Ureter (tissue), 1 donor: ENCODE measurements at places on chromosomes 12 and 14. TPM values are rescaled to one million over a fixed set of nuclear protein-coding genes. Genes with fewer than 3 reads are reported as not detected.

The REP15 gene
- total RNA-seq: 1.2 TPM

The NOXRED1 gene
- 1.7 TPM for total RNA-seq

The SELPLG gene
- total RNA-seq: 4.3 TPM

The CELA1 gene
- not detected for total RNA-seq

The ZBTB25 gene
- total RNA-seq: 23.8 TPM

The SPTB gene
- 1.9 TPM for total RNA-seq

The KLRG1 gene
- total RNA-seq: 2.4 TPM

The SRGAP1 gene
- total RNA-seq: 15.8 TPM

The FAM181A gene
- not detected for total RNA-seq

The HHIPL1 gene
- total RNA-seq: 2.4 TPM

The TGFB3 gene
- total RNA-seq: 315 TPM

The CCDC196 gene
- total RNA-seq: not detected

The COX14 gene
- total RNA-seq: 58.9 TPM

The TAMALIN gene
- total RNA-seq: 50.7 TPM

The IRF9 gene
- 101 TPM for total RNA-seq

The BATF gene
- 19.4 TPM for total RNA-seq

The ASB2 gene
- total RNA-seq: 35.1 TPM

The DNAI7 gene
- total RNA-seq: 1.5 TPM

The TRIM9 gene
- total RNA-seq: 1.7 TPM

The CD163L1 gene
- total RNA-seq: 1.1 TPM

The ANGEL1 gene
- total RNA-seq: 32.1 TPM

The AMN1 gene
- total RNA-seq: 16.6 TPM

The EAPP gene
- total RNA-seq: 42.7 TPM

The FAM222A gene
- total RNA-seq: 0.73 TPM

The SNAPC1 gene
- total RNA-seq: 8.9 TPM

The KERA gene
- not detected for total RNA-seq

The SDS gene
- total RNA-seq: 6.4 TPM
